ENCODE measurements at places on chromosomes 4 and X. TPM values are rescaled to one million over a fixed set of nuclear protein-coding genes. Genes with fewer than 3 reads are reported as not detected.
A peak's percentile ranks its signal among the peaks of the same experiment; 100 is the strongest.

Gene DCAF12L1
- not detected for total RNA-seq

Gene PNMA5
- not detected for total RNA-seq

GRCh38 chrX:2627272-2627867 is 63.7 kb upstream of the CD99 start:
- DNase-seq = no peak
- H3K4me1 ChIP-seq = no peaks in the 10 kb centered on the region
- H3K27ac ChIP-seq = no peak overlapping the region

Gene OPRPN
- total RNA-seq = not detected

Gene ACE2
- total RNA-seq = not detected

Gene HMGB3
- total RNA-seq = 56.4 TPM

Gene FGD1
- 0.08 TPM for total RNA-seq

DNA sequence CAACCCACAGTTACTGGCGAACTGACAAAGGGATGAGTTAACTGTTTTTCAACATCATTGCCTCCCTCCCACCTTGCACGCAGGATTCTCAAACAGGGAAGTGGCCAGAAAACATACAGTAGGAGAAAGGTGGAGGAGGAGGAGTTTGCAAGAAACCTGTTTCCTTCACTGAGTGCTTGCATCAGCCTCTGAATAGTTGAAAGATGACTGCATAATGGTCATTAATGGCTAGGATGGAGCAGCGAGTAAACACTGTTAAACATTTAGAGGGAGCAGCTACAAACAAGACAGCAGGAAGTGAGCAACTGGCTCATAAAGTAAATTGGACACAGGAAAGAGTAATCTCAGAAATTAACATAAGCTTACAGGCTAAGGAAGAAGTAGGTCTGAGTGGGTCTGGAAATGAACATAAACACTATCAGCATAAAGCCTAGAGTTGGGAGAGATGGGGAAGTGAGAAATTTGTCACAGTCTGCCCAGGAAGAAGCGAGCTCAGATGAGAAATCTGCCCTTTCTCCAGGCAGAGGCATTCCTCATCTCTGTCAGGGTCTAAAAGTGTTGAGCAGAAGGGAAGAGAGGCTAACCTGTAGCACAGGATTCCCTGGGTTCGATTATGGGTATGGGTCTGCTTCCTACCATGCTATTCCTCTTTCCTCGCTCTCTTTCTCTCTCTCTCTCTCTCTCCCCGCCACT is 38.6 kb downstream of the TRPC5OS start:
- DNase-seq = no peak
- H3K4me3 ChIP-seq = no peak overlapping the region
- no peaks in the 10 kb centered on the region for H3K4me1 ChIP-seq

DNA sequence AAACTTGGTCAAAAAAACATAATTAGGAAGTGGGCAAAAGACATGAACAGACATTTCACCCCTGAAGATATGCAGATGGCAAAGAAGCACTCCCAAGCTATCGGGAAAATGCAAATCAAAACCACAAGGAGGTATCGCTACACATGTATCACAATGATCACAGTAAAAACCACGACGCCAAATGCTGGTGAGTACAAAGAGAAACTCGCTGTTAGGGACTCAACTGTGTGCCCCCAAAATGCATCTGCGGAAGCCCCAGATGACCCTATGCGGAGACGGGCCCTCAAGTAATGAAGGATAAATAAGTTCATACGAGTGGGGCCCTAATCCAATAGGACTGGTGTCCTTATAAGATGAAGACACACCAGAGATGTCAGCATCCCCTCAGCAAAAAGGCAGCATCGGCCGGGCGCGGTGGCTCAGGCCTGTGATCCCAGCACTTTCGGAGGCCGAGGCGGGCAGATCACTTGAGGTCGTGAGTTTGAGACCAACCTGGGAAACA is 10.2 kb downstream of the GAK start:
- H3K27me3 ChIP-seq = no peaks in the 10 kb centered on the region
- DNase-seq = peak; percentile 83
- peak overlapping the region; percentile 51 for H3K4me3 ChIP-seq
- peaks cover 4% of the 10 kb centered on the region for H3K36me3 ChIP-seq
- H3K4me1 ChIP-seq = peaks cover 39% of the 10 kb centered on the region
- H3K27ac ChIP-seq = peak overlapping the region; percentile 79

DNA sequence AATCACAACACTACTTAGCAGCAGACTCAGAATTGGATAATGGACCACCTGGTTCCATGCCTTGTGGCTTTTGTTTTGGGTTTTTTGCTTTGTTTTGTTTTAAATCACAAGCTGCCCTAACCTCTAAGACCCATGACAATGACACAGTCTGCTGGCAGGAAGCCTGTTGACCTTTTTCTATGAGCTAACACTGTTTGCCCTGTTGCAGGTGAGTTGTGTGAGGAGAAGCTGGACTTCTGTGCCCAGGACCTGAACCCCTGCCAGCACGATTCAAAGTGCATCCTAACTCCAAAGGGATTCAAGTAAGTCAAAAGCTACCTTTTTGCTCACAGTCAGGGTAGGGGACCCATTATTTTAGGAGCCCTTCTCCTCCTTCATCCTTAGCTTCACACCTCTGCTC is 110.8 kb upstream of the PACRGL start:
- no peak overlapping the region for H3K4me3 ChIP-seq
- H3K4me1 ChIP-seq = no peaks in the 10 kb centered on the region
- no peak for DNase-seq
- H3K27ac ChIP-seq = no peak overlapping the region
- no peaks in the 10 kb centered on the region for H3K27me3 ChIP-seq
- no peaks in the 10 kb centered on the region for H3K36me3 ChIP-seq

DNA sequence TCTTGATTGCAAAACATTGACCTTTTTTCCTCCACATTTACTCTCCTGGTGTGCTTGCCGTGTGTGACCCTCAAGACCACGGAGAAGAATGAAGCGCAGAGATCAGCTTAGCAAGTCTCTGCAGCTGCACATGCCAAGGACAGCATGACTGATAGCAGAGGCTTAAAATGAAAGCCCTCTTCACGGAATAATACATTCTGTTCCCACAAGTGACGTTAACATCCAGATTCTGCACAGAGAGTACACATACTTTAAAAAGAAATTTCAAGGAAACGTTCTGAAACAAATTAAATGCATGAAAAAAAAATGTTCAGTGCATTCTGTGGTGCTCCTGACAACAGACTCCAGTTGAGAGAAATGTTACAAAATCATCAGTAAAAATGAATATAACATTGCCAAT is 60.9 kb downstream of the SLC7A11 start:
- DNase-seq = no peak
- no peaks in the 10 kb centered on the region for H3K36me3 ChIP-seq
- H3K27ac ChIP-seq = no peak overlapping the region
- H3K27me3 ChIP-seq = no peaks in the 10 kb centered on the region
- no peak overlapping the region for H3K4me3 ChIP-seq

Gene FRMPD4
- total RNA-seq = not detected

DNA sequence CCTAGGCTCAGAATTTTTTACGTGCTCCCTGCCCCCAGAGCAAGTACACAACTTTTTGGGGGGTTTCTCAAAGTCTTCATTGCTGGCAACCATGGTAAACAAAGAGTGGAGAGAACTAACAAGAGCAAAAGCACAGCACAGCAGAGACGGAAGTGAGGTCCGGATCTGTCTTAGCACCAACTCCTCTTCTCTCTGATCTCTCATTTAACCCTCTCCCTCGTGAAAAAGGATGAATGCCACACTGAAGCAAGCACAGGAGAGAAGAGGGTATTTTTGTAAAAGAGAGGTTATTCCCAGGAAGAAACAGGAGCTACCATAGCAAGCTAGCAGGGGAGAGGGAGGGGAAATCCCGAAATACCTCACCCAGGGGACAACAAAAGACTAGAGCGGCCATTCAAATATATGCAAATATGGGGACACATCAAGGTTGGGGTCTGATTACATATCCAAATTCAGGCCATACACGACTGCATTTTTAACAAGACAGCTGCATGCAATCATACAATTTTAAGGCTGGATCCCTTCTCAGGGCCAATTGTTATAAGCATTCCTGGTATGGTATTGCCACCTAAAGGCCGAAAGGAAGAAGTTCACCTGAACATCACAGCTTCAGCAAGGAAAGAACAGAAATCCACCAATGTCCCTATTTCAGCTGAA is 46.6 kb downstream of the CD40LG start:
- H3K27me3 ChIP-seq = no peaks in the 10 kb centered on the region
- no peak overlapping the region for H3K4me3 ChIP-seq
- peak overlapping the region; percentile 35 for H3K27ac ChIP-seq
- peaks cover 20% of the 10 kb centered on the region for H3K4me1 ChIP-seq

GRCh38 chrX:55210931-55211677 is 9.0 kb upstream of the PAGE5 start:
- no peak overlapping the region for H3K4me3 ChIP-seq
- H3K4me1 ChIP-seq = no peaks in the 10 kb centered on the region
- H3K36me3 ChIP-seq = no peaks in the 10 kb centered on the region
- no peaks in the 10 kb centered on the region for H3K27me3 ChIP-seq
- no peak overlapping the region for H3K27ac ChIP-seq

DNA sequence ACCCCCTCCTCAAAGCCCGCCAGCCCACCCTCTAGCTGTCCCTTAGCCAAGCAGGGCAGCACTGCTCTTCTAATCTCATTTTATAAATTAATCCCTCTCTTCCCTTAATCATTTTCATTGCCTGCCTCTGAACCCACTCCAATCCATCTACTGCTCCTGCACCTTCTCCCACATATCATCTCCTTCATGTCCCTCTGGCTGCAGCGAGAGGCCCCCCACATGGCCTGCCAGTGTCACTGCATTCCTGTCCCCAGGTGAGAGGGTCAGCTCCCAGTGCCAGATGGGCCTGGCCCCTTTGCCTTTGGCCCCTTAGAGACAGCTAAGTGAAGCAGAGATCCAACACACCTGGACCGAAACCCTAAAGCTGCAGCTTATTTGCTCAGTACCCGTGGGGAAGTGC is 79.4 kb downstream of the PJA1 start:
- no peak overlapping the region for H3K4me3 ChIP-seq
- no peaks in the 10 kb centered on the region for H3K36me3 ChIP-seq
- no peaks in the 10 kb centered on the region for H3K4me1 ChIP-seq
- no peak for DNase-seq
- no peak overlapping the region for H3K27ac ChIP-seq

Gene KCTD8
- not detected for total RNA-seq

Gene NXF2B
- not detected for total RNA-seq

Gene MAGEA10
- not detected for total RNA-seq

- H3K4me1 ChIP-seq = no peaks in the 10 kb centered on the region
- no peaks in the 10 kb centered on the region for H3K27me3 ChIP-seq
- H3K36me3 ChIP-seq = no peaks in the 10 kb centered on the region
Observed at GRCh38 chrX:106863697-106864096, 39.4 kb downstream of the RIPPLY1 start.

Gene VAMP7
- 32.4 TPM for total RNA-seq

Gene NR3C2
- 0.05 TPM for total RNA-seq

Gene TBX22
- not detected for total RNA-seq

Gene NAP1L3
- not detected for total RNA-seq

GRCh38 chr4:101993002-101993841 is 202.7 kb downstream of the BANK1 start:
- H3K4me1 ChIP-seq = no peaks in the 10 kb centered on the region
- no peaks in the 10 kb centered on the region for H3K36me3 ChIP-seq
- no peak overlapping the region for H3K4me3 ChIP-seq
- H3K27me3 ChIP-seq = no peaks in the 10 kb centered on the region
- no peak overlapping the region for H3K27ac ChIP-seq

DNA sequence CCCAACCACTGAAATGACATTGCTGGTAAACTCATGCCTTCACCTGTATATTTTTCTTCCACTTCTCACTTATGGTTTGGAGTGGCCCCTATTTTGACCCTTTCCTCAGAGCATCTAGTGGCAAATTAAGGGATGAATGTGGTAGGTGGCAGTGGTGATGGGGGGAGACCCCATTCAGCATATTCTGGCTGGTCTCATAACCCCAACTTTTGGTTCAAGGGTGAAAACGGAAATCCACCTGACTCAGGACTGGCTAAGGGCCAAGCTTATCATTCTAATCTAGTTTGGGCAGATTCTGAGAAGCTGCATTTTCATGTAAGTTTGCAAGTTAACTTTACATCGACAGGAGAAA is 47.0 kb upstream of the NSUN7 start:
- DNase-seq = no peak
- no peaks in the 10 kb centered on the region for H3K27me3 ChIP-seq

- H3K36me3 ChIP-seq = no peaks in the 10 kb centered on the region
- no peak for DNase-seq
- H3K27me3 ChIP-seq = no peaks in the 10 kb centered on the region
Observed at GRCh38 chr4:94940520-94940908, 182.8 kb downstream of the BMPR1B start.

DNA sequence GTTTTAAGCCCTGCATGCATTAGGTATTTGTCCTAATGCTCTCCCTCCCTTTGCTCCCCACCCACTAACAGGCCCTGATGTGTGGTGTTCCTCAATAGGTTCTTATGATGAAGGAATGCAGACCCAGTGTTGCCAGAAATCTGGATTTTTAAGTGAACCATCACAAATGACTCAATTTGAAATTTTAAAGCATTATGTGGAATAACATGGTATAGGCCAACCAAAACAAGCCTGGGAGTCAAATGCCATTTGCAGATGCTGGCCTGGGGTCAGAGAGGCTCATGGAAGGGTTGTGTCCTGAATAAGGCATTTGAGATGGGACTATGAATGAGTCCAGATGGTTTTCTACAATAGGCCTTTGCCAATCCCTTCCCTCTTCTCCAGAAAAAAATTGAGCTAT is 179.6 kb downstream of the SHROOM3 start:
- no peaks in the 10 kb centered on the region for H3K36me3 ChIP-seq
- no peak overlapping the region for H3K4me3 ChIP-seq
- H3K4me1 ChIP-seq = no peaks in the 10 kb centered on the region
- H3K27me3 ChIP-seq = peaks cover 7% of the 10 kb centered on the region
- no peak for DNase-seq
- no peak overlapping the region for H3K27ac ChIP-seq

DNA sequence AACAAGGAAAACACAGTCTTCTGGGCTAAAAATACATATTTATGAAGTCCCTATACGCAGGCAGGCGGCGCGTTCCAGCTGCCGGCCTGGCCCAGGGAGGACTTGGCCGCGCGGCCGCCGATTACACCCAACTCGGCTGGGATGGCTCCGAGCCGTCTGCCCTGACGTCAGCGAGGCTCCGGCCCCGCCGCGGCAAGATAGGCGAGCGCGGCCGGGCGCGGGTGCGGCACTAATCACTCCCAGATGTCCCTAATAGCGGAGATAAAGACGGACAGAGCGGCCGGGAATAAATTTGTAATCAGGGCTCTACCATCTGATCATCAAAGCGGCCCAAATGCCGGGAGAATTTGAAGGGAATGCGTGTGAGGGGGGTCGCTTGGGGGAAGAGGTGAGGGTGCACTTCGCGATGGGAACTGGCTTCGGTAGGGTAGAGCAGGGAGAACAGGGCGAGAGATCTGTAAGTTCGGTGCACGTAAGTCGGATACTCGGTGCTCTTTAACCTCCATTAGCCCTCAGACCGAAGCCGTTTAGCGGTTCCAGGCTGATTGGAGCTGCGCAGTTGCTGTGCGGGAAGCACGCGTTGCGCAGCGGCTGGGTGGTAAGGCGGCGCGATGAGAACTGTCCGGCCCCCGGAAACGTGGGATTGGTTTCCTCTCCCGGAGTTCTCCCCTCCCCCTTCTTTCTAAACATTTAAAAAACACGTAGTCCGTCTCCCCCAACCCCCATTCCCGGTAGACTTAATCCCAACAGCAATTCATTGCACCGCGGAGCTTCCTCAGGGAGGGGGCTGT is 7.7 kb downstream of the HAND2 start:
- no peak overlapping the region for H3K27ac ChIP-seq
- H3K4me3 ChIP-seq = no peak overlapping the region
- DNase-seq = no peak
- no peaks in the 10 kb centered on the region for H3K36me3 ChIP-seq
- peaks cover 10% of the 10 kb centered on the region for H3K27me3 ChIP-seq
